ENCODE measurements at places on chromosomes 5 and 9.
A peak's percentile ranks its signal among the peaks of the same experiment; 100 is the strongest.

DNA sequence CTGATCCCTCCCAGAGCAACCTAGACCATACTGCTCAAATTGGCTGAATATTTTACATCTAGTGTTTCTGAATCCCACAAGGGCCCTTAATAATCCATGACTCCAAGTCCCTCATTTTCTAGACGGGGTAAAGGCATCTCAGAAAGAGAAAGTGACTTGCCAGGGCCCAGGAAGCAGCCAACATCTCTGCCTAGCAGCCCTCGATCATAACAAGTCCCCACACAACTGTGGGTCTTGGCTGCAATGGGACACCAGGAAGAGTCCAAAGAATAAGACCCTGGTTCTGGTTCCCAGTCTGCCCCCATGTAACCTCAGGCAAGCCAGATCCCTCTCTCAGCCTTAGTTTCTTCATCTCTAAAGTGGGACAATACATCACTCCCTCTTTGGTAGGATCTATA, 6.3 kb downstream of the ANXA6 start:
- no peak for DNase-seq

- no peak for DNase-seq
These were observed 41.6 kb upstream of the SARDH start for GRCh38 chr9:133779516-133780403.

DNA sequence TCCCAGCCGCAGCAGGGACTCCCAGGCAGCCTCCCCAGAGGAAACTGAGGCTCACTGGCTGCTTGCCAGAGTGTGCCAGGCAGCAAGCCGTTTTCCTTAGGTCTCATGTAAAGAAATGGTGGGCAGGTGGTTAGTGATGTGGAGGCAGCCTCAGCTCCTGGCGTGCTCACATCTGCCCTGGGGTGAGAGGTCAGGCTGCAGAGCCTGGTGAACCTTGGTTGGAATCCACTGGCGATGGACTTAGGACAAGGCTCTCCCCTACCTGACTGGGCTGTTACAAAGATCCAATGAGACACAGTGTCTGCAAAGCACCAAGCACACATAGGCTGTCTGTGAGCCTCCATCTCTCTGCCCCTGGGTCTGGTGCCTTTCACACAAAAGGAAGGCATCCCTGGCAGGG, 30.9 kb downstream of the LHX6 start:
- no peak for DNase-seq

- no peak for DNase-seq
These were observed 29.9 kb upstream of the RAPGEF6 start for GRCh38 chr5:131664929-131665328.

DNA sequence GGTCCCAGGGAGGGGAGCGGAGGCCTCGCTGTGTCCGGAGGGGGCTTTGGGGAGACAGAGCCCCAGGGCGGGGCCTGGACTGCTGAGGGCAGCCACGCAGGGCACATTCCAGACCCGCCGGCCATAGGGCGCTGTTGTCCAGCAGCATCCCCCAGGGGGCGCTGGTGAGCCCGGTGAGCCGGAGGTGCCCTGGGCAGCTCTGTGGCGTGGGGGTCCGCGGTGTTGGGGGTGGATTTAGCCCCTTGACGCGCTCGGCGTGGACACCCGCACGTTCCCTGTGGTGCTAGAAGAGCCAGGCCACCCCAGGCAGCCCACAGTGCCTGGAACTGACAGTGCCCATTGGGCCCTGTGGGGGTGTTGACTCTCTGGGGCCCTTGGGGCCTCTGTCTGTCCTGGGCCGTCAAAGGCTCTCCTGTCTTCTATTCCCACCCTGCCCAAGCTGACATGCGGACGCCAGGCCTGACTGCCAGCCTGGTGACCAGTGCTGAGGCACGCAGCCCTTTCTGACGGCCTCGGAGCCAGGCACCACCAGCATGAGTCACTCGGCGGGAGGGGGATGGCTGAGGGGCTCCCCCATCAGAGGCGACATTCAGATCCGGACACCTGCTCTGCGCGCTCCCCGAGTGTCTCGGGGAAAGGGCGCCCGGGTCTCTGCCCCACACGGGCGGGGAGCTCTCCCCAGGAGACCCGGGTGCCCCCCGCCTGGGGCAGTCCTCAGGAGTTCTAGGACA, 23.9 kb downstream of the TPPP start:
- DNase-seq: peak; percentile 69

- DNase-seq: no peak
These were observed 135.2 kb downstream of the AOPEP start for GRCh38 chr9:94861589-94862272.

DNA sequence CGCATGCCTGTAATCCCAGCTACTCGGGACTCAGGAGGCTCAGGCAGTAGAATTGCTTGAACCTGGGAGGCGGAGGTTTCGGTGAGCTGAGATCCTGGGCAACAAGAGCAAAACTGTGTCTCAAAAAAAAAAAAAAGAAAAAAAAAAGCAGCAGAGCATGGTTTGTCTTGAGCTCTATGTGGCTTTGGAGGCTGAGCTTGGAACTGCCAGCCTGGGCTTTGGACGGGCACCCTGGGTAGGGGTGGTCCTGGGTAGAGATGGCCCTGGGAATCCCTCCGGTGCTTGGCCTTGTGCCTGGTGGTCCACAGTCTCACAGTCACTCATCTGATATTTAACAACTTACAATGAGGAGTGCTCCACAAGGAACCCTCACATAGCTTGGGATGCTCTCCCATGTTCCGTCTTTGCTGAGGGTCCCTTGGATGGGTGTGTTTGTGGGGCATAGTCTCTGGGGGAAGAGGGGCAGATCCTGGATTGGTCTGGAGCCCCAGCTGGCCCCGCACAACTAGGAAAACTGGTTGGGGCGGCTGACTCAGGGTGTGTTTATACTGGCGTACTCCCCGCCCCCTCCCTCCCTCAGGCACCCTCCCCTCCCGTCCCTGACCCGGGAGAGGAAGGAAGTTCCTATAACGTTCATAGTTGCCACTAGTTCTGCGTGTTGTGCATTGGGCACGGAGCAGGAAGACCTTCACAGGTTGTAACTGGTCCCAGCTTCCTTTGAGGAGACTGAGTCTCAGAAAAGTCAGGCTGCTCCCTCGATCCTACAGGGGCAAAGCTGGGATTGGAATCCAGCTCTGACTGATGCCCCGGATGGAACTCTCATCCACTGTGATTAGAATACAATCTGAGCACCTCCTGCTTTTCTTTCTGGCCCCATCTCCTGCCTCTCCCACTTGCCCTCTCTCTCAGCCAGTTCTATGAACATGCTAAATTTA, 11.2 kb downstream of the IER5L start:
- no peak for DNase-seq

DNA sequence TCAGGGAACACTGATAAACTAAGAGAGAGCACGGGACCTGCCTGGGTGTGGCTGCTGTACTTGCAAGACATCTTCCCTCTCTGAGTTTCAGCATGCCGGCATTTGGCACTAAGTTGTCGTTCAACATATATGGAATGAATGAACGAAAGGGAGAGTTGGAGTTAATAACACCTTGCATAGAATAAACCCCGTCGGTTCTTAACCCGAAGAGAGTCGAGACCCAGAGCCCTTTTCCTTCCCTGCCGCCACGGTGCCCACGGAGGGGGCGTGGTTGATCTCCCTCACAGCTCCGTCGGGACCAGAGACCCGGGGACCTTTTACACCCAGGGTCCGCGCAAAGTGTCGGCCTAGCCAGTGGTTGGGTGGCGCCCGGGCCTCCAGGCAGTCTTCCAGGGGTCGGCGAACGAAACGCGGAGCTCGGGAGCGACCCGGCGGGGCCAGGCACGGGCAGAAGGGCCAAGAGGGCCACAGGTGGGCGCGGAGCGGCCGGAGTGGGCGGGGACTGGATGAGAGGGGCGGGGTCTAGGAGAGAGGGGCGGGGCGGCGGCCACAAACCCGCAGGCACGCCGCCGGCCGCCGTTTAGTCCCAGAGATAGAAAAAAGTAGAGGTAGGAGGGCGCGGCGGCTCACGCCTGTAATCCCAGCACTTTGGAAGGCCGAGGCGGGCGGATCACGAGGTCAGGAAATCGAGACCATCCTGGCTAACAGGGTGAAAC, 735 bp upstream of the RPL26L1 start:
- peak; percentile 84 for DNase-seq

- no peak for DNase-seq
These were observed 367.6 kb downstream of the ARL15 start for GRCh38 chr5:53942724-53943123.

- no peak for DNase-seq
These were observed 69.5 kb downstream of the GRIA1 start for GRCh38 chr5:153559926-153560325.

DNA sequence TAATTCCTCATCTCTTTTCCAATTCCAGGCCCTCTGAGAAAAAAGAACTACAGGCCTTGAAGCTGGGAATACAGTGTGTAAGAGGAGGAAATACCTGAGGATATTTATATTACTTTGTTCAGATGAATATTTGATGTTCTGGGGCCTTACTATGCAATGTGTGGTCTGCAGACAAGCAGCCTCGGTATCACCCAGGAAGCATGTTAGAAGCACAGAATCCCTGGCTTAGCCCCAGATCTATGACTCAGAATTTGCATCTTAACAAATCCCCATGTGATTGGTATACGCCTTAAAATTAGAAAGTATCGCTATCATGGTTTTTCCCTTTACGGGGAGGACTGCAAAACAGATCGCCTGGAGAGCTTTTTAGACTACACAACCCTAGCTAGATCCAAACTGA, 121.0 kb downstream of the JAKMIP2 start:
- no peak for DNase-seq

DNA sequence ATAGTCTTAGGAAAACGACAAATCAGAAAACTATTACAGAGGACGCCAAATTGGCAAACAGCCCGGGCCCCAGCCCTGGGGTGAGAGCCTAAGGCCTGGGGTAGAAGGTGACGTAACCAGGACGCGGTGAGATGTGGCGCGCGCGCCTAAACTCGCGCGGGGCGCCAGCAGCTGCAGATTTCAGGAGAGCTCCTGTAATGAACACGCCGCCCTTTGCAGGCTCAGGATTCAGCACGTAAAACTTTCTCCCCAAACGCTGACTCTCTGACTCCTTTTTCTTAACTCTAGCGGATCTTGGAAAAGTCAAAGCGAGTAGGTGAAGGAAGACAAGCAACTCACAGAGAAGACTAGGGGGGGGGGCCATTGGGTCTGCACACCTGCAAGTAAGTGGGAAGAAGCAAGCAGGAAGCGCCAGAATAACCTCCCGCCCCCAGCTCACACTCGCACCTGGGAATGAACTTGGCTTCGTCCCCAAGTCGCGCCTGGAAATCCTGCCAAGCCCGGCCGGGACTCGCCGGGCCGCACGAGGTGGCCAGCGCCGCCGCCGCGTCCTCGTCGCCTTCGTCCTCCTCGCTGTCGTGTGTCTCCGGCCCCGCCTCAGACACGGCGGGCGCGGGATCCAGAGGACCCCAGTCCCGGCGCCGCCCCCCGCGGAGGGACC, 822 bp downstream of the RASEF start:
- no peak for DNase-seq

All from GM12891 (cell line).